ENCODE measurements at places on chromosomes 7 and 10.

- DNase-seq, result no peak
Observed at GRCh38 chr7:16091701-16092310, 329.5 kb downstream of the CRPPA start.

DNA sequence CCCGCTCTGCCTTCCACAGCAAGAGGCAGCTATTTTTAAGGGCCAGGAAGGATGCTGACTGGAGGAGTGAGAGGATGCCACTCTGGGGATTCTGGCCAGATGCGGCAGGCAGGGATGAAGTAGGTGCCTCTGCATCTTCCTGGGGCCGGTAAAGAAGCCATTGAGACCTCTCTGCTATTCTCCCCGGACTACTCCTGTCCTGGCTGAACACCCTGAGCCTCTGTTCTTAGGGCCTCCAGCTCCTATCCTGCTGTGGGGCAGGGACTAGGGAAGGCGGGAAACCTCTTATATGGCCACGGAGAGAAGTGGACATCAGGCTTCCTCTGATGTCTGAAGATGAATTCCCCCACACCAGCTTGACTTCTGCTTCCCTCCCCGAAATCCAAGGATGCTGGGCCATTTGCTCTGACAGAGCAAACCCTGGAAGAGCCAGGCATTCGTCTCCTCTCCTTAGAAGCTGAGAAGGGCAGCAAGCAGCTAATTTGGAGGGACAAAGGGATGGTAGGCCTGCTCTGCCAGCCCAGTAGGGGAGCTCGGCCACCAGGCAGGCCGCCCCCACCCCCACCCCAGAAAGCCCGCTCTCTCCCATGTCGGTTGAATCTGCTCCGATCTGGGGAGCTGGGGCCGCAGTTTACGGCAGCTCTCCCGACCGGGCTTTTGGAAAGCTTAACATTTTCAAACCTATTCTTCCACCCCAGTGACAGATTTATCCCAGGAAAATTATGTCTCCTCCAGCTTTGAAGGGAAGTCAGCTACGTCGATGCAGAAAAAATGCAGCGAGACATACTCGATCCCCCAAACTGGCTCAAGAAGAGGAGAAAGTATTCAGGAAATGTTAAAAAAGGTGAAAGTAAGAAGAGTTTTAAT lies 2.8 kb downstream of the FGF8 start:
- no peak for DNase-seq

GRCh38 chr7:38975944-38976392 lies 1.7 kb upstream of the POU6F2 start:
- no peak for DNase-seq

DNA sequence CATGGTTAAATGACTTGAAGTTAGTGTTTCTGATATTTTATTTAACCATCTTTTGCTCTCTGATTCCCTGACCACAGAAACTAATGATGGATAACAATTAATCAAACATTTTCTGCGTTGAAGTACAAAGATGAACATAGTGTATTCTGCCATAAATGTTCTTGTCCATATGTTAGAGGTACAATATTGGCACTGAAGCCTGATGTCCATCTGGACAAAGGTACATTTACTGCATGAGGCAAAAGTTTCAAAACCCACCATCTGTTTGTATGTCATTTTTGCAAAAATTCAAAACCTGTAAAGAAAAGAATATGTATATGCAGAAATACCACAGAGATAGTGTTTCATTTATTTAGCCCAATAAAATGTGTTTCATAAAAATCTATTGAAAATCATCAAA lies 861.5 kb downstream of the ANKRD7 start:
- DNase-seq, result no peak

DNA sequence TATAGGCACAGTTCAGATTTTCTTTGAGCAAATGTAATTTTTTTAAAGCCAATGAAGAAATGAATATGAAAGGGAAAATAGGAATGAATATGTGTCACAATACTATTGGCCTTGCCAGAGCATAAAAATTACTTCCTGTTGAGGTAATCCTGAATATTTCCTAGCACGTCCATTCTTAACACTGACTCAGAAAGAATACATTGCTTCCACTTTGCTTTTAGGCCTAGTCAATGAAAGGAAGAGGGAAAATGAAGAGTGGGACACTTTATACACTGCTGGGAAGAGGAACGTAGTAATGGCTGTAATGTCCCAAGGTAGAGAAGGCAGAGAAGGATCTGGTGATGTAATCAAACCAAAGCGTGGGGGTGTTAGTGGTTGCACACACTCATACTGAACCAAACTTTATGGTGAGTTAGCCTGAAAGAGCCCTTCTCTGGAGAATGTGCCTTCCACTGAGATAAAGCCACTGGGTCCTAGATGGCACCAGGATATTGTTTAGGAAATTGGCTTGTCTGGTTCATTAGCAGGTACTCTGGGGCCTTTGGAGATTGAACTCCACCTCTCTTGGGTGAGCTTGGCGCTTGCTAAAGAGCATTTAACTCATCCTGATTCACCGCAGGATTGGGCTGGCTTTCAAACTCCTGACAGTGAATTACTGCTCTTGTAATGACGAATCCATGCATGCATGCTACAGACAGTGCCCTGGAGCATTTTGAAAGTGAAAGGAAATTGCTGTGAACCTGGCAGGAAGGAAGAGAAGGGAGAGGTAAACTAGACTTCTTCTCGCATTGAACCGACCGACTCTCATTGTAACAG lies 254.9 kb downstream of the KIAA1217 start:
- no peak for DNase-seq

DNA sequence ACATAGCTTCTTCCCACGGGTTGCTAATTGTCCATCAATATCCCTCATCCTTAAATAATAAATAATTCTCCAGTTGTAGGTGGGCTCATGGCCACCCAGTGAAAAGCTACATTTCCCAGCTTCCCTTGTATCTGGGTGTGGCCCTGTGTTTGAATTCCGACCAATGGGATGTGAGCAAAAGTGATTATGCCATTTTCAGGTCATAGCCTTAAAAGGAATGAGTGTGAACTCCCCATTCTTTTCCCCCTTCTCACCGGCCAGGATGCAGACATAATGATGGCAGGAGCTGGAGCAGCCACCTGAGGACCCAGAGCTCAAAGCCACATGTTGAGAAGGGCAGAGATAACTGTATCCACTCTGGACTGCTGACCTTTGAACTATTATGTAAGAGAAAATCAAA lies 30.3 kb upstream of the CALU start:
- no peak for DNase-seq

DNA sequence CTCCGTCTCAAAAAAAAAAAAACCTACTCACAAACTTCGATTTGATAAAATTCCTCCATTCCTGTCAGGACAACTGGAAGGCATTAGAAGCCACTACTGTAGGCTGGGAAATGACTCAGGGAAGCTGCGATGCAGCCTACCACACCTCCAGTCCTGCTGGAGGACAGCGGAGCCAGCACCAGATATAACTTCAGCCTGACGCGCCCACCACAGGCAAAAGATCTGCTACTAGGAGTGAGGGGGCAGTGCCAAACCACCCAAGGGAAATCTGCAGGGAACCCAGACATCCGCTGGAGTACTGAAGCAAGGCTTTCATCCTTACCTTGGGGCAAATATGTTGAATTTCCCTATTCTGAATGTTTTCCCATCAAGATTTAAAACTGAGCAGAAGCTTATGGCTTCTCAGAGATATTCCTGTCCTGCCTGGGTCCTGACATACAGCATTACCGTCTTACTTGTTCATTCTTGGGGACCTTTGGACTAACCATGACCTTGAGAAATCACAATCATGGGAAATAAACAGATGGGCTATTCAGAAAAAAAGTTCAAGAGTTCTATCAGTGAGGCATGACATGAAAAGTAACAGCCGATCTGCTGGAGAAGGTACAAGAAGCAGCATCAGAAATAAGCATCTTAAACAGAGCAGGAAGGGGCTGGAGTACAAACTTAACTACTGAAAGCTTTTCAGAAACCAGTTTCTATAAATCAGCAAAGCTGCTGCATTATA lies 20.4 kb downstream of the BCCIP start:
- no peak for DNase-seq

DNA sequence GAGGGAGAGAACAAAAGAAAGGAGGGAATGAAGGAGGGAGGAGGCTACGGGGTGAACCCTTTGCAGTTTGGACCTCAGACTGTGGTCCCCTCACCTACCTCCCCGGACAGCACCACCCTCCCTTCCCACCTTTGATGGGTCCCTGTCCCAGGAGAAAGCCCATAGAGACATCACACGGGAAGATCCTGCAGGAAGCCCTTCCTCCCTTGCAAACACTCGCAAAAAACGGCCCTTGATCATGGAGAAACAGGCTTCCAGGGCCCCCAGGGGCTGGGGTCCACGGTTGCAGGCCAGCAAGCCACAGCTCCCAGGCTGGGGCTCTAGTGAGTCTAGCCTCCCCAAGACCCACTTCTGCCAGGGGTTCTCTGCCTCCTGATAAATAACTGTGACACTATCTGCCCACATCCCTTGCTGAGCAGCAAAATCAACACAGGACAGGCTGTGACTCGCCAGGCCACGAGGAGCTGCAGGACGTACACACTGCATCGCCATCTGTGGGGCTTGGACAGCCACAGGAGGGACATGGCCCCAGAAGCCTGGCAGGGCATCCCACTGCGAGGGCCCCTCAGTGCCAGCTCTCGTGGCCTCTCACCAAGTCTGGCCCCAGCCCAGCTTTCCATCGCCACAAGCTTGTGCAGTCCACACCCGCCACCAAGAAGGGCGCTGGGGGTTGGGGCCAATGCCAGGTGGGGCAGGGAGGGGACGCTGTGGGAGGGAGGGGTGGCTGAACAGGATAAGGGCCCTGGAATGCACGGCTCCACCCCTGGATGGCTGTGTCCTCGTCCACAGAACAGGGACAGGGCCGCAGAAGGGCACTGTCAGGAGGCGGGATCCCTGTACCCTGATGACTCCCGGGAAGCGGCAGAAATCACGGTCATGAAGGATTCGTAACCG lies 34.2 kb downstream of the PDGFA start:
- DNase-seq, result no peak

DNA sequence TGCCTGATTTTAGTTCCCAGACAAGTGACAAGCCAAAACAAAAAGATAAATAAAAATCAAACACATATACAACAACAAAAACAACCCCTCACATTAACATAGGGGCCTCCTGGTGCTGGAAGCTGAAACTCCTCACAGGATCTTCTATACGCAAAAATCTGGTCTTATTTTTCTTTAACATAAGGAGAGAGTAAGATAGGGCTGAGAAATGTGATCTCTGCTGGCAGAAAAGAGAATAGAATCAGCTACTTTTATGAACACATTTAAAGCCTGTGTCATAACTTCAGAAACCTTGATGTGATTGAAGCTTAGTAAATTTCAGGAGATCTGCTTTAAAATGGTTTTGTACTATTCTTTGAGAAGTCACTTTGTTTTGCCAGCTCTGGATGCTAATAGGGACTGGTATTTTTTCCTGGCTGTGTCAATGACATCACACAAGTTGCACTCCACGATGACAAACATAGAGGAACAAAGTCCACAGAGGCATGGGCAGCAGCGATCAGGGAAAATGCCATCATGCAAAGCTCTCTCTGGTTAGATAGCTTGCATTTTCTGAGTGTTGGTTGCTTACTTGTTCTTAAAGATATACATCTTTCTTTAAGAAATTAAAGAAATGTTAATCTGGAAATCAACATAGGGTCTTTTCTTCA lies 176.6 kb upstream of the SP4 start:
- DNase-seq, result no peak

GRCh38 chr7:21640105-21640504 lies 97.3 kb downstream of the DNAH11 start:
- DNase-seq, result no peak

- DNase-seq, result no peak
Observed at GRCh38 chr10:57621466-57621865, 646.2 kb downstream of the IPMK start.

Data from activated CD4-positive, alpha-beta T cell treated with anti-CD3 and anti-CD28 coated beads for 24 hours (primary cell).